ENCODE measurements at places on chromosomes 5 and 9.
A peak's percentile ranks its signal among the peaks of the same experiment; 100 is the strongest.

GRCh38 chr5:91712718-91713117 lies 329.6 kb upstream of the ARRDC3 start:
- no peak for DNase-seq

DNA sequence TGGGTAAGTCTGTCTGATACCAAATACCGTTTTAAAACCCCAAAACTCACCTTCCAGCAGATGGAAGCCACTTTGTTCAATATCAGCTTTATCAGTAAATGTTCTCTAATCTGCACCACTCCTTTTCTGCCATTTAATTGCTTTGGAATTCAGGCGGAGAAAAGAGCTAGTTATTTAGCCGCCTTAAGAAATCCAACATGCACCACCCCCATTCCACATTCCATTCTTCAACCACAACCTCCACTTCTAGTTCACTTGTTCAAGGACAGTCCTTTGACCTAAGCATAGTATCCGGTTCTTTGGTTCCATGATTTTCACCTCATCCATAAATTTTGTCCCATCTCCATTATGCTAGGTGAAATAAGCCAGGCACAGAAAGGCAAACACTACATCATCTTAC lies 240.1 kb downstream of the DNAH5 start:
- no peak for DNase-seq

GRCh38 chr9:4553951-4554381 lies 63.7 kb downstream of the SLC1A1 start:
- DNase-seq = no peak

DNA sequence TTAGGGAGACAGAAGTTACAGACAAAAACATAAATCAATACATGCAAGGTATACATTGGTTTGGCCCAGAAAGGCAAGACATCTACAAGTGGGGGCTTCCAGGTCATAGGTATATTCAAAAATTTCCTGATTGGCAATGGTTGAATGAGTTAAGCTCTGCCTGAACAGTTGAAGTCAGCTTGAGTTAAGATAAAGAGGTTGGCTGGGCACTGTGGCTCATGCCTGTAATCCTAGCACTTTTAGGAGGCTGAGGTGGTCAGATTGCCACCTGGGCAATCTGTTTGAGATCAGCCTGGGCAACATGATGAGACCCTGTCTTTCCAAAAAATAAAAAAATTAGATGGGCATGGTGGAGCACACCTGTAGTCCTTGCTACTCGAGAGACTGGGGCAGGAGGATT lies 16.3 kb downstream of the TMC1 start:
- DNase-seq = no peak

GRCh38 chr5:170267431-170268152 lies 30.0 kb downstream of the LCP2 start:
- peak; percentile 68 for DNase-seq

- DNase-seq = no peak
Observed at GRCh38 chr9:113619491-113620376, 156.2 kb downstream of the RGS3 start.

DNA sequence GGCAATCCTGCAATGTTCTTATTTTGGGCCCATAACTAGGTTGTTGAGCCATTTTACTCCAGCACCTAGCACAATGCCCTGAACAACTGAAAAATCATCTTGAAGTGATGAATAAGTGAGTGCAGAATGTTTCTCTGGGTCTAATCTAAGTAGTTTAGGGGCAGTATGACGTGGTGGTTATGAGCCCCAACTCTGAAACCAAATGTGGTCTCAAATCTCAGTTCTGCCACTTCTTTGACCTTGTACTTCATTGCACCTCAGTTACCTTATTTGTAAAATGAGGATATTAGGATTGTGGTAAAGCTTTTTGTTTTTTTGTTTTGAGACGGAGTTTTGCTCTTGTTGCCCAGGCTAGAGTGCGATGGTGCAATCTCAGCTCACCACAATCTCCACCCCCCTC lies 80.9 kb upstream of the SNX2 start:
- no peak for DNase-seq

DNA sequence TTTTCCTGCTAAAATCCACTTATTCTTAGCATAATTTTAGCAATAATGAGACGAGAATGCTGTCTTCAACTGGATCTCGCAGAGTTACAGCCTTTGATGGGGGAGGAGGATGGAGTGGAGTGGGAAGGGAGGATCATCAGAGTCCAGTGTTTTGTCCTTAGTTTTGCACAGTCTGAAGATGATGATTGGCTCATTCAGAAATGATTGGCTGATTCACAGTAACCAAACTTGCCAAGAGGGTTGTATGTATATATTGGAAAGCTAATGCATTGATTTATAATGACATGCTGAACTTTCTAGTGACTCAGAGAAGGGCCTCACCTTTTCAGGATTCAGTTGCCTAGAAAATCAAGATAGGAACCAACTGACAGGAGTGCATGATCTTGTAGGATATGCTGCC lies 448.0 kb downstream of the CCDC171 start:
- DNase-seq = no peak

DNA sequence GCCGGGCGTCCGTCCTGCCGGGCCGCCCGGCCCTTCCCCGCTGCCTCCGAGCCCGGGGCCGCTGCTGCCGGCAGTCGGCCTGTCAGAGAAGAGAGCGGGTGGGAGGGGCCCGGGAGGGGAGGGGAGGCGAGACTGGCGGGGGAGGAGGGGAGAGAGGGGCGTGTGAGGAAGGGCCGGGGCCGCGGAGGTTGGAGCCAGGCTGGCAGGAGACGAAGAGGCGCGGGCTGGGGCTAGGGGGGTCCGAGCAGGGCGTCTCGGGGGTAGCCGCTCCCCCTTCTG lies 570 bp downstream of the CREBRF start:
- no peak for DNase-seq

DNA sequence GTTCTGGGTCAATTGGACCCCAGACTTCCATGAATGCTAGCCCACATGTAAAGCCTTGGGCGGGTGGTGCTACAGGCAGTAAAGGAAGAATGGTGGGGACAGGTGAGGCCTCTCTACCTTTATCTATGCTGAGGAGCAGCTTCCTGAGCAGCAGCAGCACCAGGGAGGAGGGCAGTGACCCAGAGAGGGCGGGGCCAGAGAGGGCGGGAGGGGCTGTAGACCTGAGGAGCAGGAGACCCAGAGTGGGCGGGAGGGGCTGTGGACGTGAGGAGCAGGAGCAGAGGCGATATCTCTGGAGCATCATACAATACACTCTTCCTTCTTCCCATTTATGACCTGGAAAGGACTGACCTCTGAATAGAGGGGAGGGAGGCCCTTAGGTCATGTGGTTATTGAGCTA lies 165.9 kb downstream of the MTRR start:
- no peak for DNase-seq
